Mucosa of gallbladder (tissue), 1 donor: ENCODE measurements at places on chromosomes 4 and X. TPM values are rescaled to one million over a fixed set of nuclear protein-coding genes. Genes with fewer than 3 reads are reported as not detected.
A peak's percentile ranks its signal among the peaks of the same experiment; 100 is the strongest.

The ANK2 gene
- 13.7 TPM for total RNA-seq

The PPA2 gene
- 82.0 TPM for total RNA-seq

The SLC6A14 gene
- total RNA-seq = 0.12 TPM

The NLGN3 gene
- 2.5 TPM for total RNA-seq

The KLHL4 gene
- 1.9 TPM for total RNA-seq

The TMPRSS11F gene
- not detected for total RNA-seq

The SPATA18 gene
- total RNA-seq = 20.1 TPM

The UGT8 gene
- total RNA-seq = 72.8 TPM

The HSFX3 gene
- total RNA-seq = not detected

The FOXP3 gene
- 0.09 TPM for total RNA-seq

The PDCL2 gene
- total RNA-seq = not detected

GRCh38 chr4:167032871-167033270 lies 201.4 kb downstream of the SPOCK3 start:
- no peak for DNase-seq

DNA sequence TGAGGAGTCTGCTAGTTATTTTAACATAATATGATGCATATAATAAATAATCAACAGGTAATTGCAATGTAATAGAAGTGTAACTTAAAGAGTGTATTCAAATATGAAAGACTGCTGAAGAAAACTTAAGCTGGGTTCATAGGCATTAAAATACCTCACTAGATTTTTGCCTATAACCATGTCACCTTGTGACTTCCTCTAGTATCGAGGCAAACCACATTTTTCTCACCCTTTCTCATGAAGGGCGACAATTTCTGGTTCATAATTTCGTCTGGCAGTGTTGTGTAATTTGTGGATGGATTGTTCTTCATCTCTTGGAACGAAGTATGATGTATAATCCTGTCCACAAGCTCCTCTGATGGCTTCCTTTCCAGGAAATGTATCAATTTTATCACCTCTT lies 16.0 kb downstream of the SULT1E1 start:
- DNase-seq = no peak

GRCh38 chrX:38154818-38155217 lies 65.9 kb downstream of the SRPX start:
- DNase-seq = no peak

- DNase-seq = no peak
Observed at GRCh38 chr4:98527534-98528269, 130.7 kb downstream of the TSPAN5 start.

GRCh38 chr4:8829584-8829983 lies 42.1 kb downstream of the HMX1 start:
- no peak for DNase-seq

DNA sequence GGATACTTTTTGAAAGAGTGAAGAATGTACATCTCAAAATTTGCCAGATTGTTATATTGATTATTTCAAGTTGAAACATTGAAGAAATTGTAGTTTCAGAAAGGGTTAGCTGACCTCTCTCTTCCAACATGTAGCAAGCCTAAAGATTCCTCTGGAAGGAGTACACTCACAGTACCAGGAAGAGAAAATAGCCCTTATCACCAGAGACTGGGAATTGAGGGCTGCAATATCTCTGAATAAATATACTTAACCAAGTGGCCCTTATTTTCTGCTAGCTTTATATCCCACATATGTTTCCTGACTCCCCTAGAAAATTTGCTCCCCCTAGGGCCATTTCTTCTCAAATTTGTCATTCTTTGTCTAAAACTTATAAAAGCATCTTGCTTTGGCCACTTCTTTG lies 332.2 kb downstream of the GASK1B start:
- DNase-seq = no peak

DNA sequence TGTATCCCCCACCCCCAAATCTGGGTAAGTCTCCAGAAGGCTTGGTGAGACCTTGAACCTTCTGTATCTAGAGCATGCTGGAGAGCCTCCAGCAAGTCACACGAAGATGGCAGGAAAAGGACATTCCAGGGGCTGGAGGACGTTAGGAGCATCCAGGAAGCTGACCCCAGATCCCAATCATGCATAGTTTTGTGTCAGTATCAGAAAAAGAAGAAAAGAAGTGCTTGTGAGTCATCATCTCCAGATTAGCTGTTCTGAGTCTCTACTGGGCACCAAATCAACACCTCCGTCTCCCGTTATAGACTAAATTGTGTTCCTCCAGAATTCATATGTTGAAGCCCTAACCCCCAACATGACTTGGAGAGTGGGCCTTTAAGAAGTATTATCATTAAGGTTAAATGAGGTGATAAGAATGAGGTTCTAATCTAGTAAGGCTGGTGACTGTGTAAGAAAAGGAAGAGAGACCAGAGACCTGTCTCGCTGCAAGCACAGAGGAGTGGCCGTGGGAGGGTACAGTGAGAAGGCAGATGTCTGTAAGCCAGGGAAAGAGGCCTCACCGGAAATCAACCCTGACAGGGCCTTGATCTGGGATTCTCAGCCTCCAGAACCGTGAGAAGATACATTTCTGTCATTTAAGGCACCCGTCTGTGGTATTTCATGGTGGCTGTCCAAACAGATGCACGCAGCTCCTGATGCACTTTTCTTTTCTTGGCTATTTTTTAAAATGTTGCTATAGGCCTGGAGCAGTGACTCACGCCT lies 38.1 kb upstream of the CLDN24 start:
- DNase-seq = no peak

DNA sequence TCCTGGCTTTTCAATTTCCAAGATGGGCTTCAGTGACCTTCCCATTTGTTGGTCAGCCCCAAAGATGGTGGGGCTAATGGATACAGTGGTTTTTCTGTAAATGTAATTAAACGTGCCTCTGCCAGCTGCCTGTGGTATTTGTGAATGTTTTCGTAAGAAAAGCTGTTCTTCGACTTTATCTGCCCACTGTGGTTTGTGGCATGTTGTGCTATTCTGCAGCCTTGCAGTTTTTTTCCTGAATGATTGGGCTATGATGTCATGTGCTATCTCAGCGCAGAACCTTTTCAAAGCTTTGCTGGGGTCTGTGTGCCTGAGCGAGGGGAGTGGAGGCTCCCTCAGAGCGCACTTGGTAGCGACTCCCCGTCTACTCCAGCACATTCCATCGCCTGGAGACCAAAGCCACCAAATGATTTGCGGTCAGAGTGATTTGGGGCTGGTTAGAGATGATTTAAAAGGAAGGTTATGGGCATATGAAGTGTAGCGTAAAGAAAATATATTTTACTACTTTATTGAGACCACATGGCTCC lies 137.5 kb downstream of the PALLD start:
- no peak for DNase-seq

DNA sequence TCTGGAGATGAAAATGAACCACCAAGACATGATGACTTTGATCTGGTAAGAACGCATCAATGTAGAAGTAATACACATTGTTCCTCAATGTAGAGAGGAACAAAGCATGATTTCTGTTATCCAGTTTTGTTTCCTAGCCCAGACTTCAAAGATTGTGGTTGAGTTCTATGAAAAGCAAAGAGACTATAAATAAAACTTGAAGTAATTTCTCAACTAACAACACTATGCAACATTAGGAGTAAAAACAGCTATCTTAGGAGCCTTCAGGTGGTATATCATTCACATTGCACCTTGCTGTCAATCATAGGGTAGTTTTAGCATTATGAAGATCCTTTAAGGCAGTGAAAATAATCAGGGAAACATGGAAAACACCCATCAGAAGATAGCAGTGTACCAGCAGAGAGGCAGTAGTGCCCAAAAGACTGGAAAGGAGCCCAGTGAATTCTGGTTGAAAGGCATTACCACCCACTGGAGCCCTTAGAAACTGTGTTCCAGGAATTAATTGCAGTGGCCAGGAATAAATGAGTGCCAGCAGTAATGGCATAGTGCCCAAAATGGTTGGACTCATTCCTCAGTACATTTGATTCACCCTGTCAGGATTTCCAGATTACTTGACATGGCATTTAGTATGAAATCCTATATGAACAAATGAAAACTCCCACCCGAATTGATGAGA lies 300.7 kb upstream of the CXXC4 start:
- DNase-seq = no peak

GRCh38 chr4:2249526-2250356 lies 7.8 kb upstream of the HAUS3 start:
- DNase-seq = no peak

DNA sequence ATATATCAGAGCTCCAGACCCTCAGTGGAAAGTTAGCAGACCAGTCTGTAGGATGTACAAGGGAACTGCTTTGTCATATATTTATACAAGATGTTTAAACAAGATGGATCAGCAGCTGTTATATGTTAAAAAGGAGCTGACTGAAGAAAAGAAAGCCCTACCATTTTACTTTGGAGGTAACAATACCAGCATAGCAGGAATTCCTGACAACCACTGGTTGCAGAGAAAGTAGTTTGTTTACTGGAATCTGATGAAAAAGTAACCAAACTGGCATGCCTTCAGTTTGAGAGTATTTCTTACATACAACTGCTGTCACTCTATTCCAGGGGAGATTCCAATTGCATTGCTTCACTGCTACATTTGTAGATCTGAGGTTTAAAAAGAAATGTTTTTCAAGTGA lies 49.5 kb upstream of the GABRQ start:
- no peak for DNase-seq

DNA sequence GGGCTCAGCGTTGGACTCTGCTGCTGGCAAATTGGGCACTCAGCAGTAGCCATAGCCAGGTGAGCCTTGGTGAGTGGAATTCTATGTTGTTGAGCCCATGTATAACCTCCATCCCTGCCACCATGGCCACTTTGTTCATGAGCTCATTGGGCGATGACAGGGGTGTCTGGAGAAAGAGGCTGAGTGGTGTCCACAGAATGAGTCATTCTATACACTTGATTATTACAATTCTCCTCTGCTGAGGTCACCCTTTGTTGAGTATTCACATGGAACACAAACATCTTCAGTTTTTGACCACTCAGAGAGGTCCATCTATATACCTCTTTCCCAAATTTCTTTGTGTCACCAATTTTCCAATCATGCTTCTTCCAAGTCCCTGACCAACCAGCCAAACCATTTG lies 1341.7 kb downstream of the PCDH7 start:
- no peak for DNase-seq

GRCh38 chr4:92992758-92993157 lies 689.0 kb downstream of the GRID2 start:
- DNase-seq = no peak

DNA sequence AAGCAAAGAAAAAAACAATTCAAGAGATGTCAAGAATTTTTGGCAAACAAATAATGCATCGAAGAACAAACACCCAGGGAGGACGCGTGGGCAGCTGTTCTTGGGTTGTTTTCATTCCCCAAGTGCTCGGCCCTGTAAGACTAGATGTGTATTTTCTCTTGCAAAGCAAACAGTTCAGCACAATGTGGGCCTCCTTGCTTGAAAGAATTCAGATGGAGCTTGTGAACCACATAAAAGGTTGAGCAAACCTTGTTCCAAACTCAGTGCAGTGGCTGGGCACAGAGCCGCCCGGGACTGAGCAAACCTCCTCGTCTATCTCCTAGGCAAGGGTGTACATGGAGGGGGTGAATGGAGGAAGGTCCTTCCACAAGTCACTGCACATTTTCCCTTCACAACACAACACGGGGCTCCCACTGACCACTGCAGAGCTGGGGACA lies 82.4 kb downstream of the HTRA3 start:
- peak; percentile 36 for DNase-seq

GRCh38 chr4:30863021-30863420 lies 142.9 kb downstream of the PCDH7 start:
- DNase-seq = no peak

- no peak for DNase-seq
Observed at GRCh38 chrX:49042581-49043219, 457 bp downstream of the TFE3 start.

DNA sequence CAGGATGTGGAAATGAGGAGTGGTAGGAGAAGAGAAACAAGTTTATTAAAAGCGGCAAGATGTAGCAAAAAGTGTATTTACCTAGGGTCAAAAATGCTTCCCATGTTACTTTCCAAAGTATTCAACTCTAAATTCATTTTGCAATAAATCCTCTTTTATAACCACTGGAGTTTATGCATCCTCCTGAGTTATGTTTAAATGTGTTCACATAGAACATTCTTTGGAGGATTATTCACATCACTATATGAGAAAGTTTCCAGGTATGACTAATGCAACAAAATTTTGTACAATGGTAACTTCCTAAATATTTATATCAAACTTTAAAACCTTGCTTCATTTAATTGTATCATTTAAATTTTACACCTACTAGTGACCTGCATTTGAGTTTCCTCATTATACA lies 870.6 kb upstream of the SLIT2 start:
- no peak for DNase-seq

GRCh38 chr4:179521952-179522351 lies 2079.7 kb upstream of the AGA start:
- DNase-seq = no peak

DNA sequence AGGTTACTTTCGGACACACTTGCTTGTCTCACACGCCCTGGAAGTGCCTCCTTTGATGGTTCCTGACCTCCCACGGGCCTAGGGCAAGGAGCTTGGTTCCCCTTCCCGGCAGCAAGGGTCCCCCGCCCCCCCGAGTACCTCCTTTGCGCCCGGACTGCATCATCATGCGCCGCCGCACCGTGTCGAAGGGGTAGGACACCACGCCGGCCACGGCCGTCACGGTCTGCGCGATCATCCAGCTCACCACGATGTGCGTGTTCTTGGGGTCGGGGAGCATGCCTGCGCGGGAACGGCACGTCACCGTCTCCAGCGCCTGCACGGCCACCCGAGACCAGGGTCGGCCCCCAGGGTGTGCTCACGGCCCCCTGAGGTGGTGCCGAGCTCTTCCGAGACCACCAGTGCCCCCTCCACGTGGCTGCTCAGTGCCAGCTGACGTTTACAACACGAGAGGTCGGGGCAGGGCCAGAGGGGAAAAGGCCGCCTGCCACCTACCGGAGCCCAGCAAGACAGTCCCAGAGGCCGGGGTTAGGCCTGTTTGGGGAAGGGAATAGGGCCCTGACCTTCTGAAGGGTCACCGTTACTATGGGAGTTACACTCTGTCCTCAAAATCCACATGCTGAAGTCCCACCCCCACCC lies 4.7 kb downstream of the SLC25A6 start:
- DNase-seq = no peak

- DNase-seq = no peak
Observed at GRCh38 chr4:15719506-15719905, 16.6 kb downstream of the BST1 start.

- no peak for DNase-seq
Observed at GRCh38 chrX:150704030-150704613, 10.9 kb downstream of the MTMR1 start.

DNA sequence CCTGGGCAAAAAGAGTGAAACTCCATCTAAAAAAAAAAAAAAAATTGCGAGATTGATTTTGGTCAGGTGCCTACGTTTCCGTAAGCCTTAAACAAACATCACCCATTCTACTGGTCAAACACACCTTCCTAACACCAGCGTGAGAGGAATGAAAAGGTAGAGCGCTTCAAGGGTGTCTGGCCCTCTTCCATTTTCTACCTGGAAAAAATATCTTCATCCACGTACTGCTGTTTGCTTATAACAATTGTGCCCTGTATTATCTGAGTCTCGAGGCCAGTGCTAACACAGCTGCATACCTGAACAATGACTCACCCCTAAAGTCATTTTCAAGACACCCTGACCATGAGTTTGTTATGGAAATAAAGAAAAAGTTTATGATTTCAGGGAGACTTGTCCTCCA lies 13.9 kb downstream of the TMSB4X start:
- peak; percentile 67 for DNase-seq

- DNase-seq = peak; percentile 57
Observed at GRCh38 chr4:100095729-100096595, 94.3 kb downstream of the DDIT4L start.
